ENCODE measurements at places on chromosomes 16 and 17.

- no peak for DNase-seq
Observed at GRCh38 chr16:85077039-85077438, 35.2 kb downstream of the CIBAR2 start.

DNA sequence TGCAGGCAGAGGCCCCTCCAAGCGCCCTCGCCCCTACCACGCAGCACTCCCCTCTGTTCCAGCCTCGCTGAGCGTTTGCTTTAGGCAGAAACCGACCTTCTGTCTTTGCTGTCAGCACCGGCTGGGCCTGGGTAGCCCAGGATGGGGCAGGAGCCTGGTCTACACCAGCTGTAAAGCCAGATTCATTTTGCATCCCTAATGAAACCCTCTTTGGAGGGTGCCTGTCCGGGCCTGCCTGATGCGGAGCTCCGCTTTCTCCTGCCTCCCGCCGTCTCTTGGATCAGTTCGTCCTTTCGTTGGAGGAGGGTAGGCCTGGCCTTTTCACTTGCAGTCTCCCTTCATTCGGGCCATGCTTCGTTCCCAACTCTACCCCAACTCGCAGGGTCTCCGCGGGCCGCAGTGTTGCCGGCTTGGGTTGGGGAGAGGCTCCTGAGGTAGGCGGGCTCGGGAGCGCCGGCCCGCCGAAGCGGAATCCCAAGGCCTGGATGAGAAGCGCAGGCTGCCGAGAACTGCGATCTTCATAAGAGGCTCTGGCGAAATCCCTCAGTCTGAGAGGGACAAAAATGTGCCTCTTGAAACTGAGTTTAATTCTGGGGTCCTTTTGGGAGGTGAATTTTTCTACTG lies 4.8 kb upstream of the HOXB8 start:
- no peak for DNase-seq

GRCh38 chr17:1683459-1683858 lies 1.2 kb downstream of the PRPF8 start:
- no peak for DNase-seq

DNA sequence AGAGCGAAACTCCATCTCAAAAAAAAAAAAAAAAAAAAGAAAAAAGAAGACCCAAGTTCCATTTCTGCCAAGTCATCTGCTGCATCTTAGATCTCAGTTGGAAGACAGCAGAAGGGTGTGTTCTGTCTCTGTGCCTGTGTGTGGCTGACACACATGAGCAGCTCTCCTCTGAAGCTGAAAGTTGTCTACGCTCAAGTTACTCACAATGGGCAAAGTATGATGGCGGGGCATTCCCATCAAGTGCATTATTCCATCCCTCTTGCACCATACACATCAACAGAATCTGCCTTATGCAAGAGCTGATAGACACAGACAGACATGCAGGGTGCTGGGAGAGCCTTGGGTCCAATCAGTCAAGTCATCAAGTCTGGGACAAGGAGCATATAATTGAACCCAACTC lies 402.2 kb downstream of the XYLT1 start:
- DNase-seq: no peak

DNA sequence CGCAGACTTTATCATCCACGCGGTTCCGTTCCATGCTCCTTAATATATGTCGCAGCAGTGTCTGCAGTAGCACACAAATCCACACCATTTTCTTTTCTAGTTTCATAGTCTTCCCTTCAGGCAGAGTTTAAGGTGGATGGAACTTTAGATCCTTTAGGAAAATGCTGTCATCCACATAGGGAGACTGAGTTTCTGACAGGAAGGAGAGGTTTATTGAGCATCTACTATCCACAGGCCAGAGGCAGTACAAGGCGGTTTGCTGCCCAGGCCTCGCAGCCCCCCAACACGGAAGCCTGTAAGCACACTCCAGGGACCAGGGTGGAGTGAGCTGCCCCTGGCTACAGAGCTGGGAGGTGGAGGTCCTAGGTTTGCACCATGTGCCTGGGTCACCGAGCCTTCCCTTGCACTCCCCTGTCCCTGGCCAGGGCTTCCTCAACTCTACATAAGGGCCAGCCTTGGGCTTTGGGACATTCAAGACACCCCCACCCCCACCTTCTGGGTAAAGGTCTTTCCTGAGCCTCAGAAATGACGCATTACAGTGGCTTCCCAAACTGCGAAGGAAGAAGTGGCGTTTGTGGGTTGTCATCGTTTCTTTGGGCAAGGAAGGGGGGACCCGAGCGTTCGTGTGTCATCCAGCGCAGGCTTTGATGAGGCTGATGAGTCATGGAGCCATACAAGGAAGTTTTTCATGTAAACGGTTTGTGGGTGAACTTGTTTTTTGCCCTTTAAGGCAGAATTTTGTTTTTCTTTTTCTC lies 146.5 kb upstream of the PLCG2 start:
- DNase-seq: no peak

- peak; percentile 19 for DNase-seq
Observed at GRCh38 chr16:26614237-26614841, 452.4 kb upstream of the C16orf82 start.

DNA sequence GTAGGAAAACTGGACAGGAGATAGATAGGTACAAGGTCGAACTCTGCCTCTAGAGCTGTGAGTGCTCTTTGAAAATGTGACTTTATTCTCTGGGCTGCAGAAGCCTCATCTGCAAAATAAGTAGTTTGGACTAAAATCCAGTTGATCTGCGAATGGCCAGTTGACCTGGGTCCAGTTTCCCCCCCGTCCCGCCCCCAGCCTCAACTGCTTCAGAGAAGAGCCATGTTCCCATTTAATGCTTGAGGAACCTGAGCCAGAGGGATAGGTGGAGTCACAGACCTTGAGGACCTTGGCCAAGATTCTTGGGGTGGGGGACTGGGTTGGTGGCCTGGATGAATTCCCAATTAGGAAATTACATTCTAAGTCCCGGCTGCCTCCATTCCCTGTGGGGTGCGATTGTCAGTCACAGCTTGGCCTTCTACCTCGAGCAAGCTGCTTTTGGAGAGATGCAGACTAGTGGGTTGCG lies 14.1 kb downstream of the TBX2 start:
- no peak for DNase-seq

DNA sequence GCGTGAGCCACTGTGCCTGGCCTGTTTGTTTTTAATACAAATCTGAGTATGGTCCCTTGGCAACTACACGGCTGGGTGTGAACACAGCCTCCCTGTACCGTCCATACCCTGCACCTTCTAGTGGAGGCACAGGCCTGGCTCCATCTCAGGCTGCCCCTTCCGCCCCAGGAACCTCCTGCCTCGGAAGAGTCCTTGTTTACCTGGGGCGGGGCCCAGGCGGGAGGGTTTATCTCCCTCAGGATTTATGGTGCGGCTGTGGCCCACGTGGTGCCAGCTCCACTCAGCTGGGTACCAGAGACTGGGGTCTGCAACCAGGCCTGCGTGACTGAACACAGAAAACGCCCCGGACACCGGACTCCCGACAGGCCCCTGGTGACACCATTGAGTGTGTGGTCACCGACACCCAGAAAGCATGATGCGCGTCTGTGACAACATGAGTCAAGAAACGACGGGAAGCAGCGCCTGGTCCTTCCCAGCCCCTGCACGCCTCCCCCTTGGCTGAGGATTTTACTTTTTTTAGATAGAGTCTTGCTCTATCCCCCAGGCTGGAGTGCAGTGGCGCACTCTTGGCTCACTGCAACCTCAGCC lies 19.0 kb downstream of the UNKL start:
- no peak for DNase-seq

DNA sequence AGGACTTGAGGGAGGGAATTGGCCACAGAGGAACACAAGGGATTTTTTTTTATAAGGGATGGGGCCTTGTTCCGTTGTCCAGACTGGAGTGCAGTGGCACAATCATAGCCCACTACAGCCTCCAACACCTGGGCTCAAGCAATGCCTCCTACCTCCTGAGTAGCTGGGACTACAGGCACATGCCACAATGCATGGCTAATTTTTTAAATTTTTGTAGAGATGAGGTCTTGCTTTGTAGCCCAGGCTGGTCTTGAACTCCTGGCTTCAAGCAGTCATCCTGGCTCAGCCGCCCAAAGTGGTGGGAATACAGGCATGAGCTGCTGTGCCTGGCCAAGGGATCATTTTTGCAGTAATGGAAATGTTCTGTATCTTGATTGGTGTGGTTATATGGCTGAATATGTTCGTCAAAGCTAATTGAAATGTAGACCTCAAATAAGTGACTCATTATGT lies 56.9 kb downstream of the VMP1 start:
- no peak for DNase-seq

DNA sequence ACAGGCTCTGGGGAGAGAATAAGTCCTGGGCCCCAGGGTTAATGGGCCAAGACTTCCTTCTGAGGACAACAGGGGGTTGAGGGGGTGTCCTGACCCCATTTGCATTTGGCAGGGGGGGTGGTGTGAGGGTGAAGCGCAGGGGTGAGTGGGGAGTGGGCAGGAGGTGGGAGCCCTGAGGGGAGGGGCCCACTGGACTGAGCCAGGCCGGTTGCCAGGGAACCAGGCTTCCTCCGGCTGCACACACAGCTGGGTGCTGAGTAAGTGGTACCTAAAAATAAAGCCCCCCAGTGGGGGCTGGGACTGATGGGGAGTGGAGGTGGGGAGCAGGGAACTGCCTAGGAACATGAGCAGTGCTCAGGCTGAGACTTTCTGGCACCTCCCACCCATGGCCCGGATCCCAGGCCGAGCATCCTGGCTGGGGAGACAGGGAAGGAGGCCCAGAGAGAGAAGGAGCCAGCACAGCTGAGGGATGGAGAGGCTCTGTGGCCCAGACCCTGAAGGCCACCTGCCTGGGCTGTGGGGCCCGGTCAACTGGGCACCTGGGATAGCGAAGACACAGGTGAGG lies 7.5 kb upstream of the RASD1 start:
- DNase-seq: no peak

GRCh38 chr16:24821129-24821528 lies 24.6 kb upstream of the SLC5A11 start:
- DNase-seq: no peak
